ENCODE measurements at places on chromosomes 12 and 14. TPM values are rescaled to one million over a fixed set of nuclear protein-coding genes. Genes with fewer than 3 reads are reported as not detected.
A peak's percentile ranks its signal among the peaks of the same experiment; 100 is the strongest.

TRIM9 gene
- total RNA-seq, result 7.6 TPM

GRIP1 gene
- 19.2 TPM for total RNA-seq

SYCP3 gene
- total RNA-seq, result not detected

KRT84 gene
- total RNA-seq, result 0.14 TPM

KERA gene
- total RNA-seq, result not detected

BCAT1 gene
- total RNA-seq, result 23.6 TPM

KRT5 gene
- not detected for total RNA-seq

ISM2 gene
- total RNA-seq, result not detected

MGP gene
- total RNA-seq, result 136 TPM

CEBPE gene
- not detected for total RNA-seq

DNA sequence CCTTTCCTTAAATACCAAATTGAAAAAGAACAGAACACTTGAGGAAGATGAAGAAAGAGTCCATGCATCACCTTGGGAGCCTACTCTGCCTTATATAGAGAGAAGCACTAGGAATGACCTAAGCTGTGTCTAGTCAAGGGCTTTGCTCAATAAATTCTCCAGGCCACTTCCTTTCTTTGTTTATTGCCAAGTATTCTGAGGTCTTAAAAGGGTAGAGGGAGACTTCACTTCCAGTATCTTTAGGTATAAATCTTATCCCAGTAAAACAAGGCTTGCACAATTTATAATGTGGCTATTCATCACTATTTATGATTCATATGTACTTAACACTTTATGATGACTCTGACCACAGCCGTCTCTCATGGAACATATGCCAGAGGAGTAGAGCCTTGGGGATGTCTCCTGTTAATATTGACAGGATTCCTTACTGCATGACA, 85.1 kb upstream of the ARHGAP5 start:
- no peak for DNase-seq
- H3K36me3 ChIP-seq, result no peaks in the 10 kb centered on the region
- no peaks in the 10 kb centered on the region for H3K27me3 ChIP-seq
- peak overlapping the region; percentile 63 for H3K27ac ChIP-seq
- H3K4me1 ChIP-seq, result peaks cover 7% of the 10 kb centered on the region

DNA sequence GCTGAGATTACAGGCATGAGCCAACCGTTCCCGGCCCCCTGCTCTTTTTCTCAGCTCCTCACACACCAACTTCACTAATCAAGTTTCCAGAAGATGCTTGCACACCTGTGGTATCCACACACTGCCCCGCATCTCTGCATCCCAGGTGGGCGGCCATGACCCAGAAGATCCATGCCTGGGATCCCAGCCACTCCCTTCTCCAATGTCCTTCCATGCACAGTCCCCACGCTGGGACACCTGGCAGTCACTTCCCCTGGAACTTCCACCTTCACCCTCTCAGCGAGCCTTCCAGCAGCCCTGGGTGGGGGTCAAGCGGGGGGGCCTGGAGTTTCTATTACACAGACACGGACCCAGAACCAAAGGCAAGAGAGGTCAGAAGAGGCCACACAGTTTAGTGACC, 107.8 kb downstream of the CALM1 start:
- no peak overlapping the region for H3K4me3 ChIP-seq
- H3K36me3 ChIP-seq, result no peaks in the 10 kb centered on the region
- no peak for DNase-seq
- H3K4me1 ChIP-seq, result no peaks in the 10 kb centered on the region
- H3K27me3 ChIP-seq, result no peaks in the 10 kb centered on the region

DNA sequence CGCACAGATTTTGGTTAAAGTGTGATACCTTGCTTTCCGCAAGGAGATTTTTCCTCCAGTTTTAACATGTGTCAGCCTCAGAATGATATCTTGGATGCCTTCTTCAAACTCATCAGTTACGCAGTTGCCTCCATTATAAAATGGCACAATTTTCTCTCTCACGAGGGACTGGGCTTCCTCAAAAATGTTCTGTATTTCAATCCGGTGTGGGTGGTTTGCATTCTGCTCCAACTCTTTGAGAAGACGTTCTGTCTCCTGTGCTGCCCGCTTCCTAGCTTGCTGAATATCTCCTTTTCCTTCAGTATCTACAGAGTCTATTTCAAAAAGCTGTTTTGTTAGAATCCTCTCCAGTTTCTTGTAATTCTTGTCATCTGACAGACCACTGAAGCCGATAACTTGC, 1.8 kb downstream of the BAG5 start:
- DNase-seq, result no peak
- H3K4me1 ChIP-seq, result peaks cover 20% of the 10 kb centered on the region
- H3K36me3 ChIP-seq, result no peaks in the 10 kb centered on the region
- H3K27me3 ChIP-seq, result no peaks in the 10 kb centered on the region

DNA sequence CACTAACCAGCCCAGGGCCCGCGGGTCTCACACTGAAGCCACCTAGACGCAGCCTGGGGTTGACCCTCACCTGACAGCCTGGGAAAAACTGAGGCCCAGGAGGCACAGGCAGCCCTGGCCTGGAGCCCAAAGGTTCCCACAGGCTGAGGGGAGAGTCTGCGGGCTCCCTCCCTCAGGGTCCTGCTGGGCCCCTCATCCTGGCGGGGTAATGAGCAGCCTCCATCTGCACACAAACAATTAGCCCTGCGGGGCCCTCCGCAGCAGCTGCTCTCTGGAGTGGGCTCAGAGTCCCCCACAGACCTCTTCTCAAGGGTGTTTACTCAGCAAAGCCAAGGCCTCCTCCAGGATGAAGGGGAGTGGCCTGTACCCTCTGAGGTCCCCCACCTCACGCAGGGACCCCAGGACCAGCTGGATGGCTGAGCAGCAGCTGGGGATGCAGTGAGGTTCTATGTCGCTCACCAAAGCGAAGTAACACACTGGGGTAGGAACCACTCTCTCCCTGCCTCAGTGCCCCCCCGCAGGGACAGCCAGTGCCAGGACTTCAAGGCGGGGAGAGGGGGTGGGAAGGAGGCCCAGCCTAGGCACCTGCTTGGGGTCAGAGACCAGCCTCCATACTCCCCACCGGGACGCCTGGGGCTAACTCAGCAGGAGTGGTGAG, 7.3 kb downstream of the AKT1 start:
- no peaks in the 10 kb centered on the region for H3K27me3 ChIP-seq
- no peak for DNase-seq
- H3K36me3 ChIP-seq, result no peaks in the 10 kb centered on the region
- H3K4me3 ChIP-seq, result no peak overlapping the region
- peaks cover 5% of the 10 kb centered on the region for H3K4me1 ChIP-seq

DNA sequence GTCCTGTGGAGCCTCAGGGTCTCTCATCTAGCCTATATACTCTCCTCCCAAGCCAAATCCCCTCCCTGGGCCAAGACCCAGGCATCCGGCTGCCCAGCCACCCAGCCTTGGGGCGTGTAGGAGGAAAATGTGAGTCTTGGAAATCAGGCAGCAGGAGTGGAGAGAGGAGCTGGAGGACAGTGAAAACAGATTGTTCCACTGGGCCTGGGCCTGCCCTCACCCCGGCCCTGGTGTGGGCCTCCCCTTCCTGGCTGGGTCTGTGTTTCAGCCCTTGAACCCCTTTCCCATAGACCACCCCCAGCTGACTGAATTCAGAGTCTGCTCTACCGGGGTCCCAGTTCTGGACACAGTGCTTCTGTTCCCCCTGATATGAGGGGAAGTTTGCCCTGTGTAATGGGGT, 6.7 kb downstream of the ITGA5 start:
- H3K27ac ChIP-seq, result peak overlapping the region; percentile 94
- H3K4me1 ChIP-seq, result peaks cover 12% of the 10 kb centered on the region
- no peak overlapping the region for H3K4me3 ChIP-seq
- no peaks in the 10 kb centered on the region for H3K36me3 ChIP-seq
- no peak for DNase-seq

DNA sequence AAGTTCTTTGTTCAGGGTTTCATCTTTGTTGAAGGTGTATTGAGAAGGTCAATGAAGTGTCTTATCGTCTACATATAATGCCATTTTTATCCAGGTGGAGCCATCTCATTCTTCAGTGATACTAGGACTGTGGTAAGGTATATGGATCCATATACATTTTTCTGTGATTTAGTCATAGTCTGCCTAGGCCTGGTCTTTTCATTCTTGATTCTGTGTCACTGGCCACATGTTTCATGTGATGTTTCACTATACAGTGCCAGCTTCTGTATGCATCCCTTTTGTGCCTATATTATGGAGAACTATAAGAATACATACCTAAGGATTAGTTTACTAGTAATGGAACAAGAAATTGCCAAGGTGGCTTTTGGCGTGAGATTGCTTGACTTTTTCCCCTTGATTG, 40.5 kb downstream of the VEZT start:
- H3K36me3 ChIP-seq, result no peaks in the 10 kb centered on the region
- DNase-seq, result no peak

DNA sequence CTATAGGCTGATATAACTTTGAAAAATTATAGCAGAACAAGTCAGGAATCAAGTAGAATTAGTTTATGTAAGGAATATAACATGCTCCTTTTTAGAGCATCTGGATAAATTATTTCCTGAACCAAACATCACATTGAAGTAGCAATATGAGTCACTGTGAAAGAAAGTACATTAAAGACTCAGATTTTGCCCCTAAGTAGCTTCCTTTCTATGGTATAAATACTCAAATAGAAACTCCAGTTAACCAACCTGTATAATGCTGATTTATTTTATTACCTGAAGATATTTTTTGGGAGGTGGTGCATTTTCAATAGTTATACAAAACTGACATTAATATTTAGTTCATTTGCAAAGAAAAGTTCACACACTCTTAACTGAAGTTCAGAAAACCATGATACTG, 312.1 kb downstream of the ITPR2 start:
- no peak overlapping the region for H3K27ac ChIP-seq
- DNase-seq, result no peak
- no peaks in the 10 kb centered on the region for H3K4me1 ChIP-seq
- no peaks in the 10 kb centered on the region for H3K36me3 ChIP-seq

DNA sequence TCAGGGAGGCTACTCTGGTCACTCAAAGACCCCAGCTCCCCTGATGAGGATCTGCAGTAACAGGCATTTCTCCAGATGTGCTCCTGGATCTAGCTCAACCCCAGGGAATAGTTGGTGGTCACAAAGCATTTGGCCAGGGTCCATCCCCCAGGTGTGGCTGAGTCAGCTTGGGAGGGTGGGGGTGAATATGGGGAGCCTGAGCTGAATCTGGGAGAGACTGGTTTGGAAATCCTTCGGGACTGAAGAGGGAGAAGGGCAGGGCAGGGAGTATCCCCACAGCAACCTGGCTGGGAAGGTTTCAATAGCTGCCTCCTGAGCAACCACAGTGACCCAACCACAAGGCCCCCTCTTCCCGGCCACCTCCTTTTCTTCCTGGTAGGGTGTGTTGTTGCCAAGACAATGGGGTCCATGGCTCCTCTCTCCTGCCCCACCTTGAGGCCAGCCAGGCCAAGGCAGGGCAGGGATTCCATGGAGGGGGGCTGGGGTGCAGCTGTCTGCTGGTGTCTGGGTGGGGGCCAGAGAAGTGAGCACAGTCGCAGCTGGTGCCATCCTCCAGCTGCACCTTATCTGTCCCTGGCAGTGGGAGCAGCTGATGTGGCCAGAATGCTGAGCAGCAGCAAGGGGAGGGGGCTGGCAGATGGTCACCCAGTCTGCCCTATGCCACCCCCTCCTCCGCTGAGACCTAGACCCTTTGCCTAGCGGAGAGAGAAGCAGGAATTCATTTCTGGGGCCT, 5.5 kb downstream of the ASIC1 start:
- H3K27me3 ChIP-seq, result no peaks in the 10 kb centered on the region
- no peak overlapping the region for H3K27ac ChIP-seq
- no peaks in the 10 kb centered on the region for H3K36me3 ChIP-seq
- no peak overlapping the region for H3K4me3 ChIP-seq

GRCh38 chr12:116620124-116620491, 60.9 kb downstream of the MAP1LC3B2 start:
- H3K36me3 ChIP-seq, result no peaks in the 10 kb centered on the region
- H3K4me3 ChIP-seq, result no peak overlapping the region
- H3K27ac ChIP-seq, result no peak overlapping the region
- H3K27me3 ChIP-seq, result no peaks in the 10 kb centered on the region

GRCh38 chr12:44098786-44099185, 262.9 kb downstream of the TMEM117 start:
- H3K4me3 ChIP-seq, result no peak overlapping the region
- H3K4me1 ChIP-seq, result no peaks in the 10 kb centered on the region
- H3K27me3 ChIP-seq, result no peaks in the 10 kb centered on the region
- H3K36me3 ChIP-seq, result no peaks in the 10 kb centered on the region
- no peak for DNase-seq
- no peak overlapping the region for H3K27ac ChIP-seq

DNA sequence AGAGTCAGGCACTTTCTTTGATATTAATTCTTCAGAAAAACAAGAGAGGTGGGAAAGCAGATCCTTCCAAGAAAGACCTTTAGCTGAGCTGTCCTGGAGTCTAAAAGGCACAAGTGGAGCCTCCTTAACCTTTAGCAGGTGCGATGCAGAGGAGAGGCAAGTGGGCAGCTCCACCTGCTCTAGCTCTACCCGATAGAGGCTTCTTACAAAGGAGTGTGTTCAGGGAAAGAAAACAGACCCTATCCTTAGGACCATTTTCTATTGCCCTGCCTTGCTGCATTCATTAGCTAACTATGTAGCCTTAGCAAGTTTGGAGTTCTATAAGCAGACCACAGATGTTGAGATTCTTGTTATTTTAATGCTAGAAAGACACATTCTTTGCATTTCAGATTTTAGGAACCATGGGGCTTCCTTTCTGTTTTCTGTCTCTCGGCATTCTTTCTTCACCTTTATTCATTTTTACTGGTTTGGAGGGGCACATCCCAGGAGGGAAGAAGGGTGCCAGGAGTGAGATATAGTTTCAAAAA, 214.5 kb downstream of the EGLN3 start:
- no peak overlapping the region for H3K27ac ChIP-seq
- no peaks in the 10 kb centered on the region for H3K27me3 ChIP-seq
- H3K36me3 ChIP-seq, result no peaks in the 10 kb centered on the region
- no peak overlapping the region for H3K4me3 ChIP-seq

GRCh38 chr14:69666690-69667211, 55.4 kb downstream of the SUSD6 start:
- DNase-seq, result no peak
- H3K27me3 ChIP-seq, result no peaks in the 10 kb centered on the region
- peak overlapping the region; percentile 60 for H3K27ac ChIP-seq
- no peaks in the 10 kb centered on the region for H3K36me3 ChIP-seq
- H3K4me1 ChIP-seq, result peaks cover 28% of the 10 kb centered on the region

DNA sequence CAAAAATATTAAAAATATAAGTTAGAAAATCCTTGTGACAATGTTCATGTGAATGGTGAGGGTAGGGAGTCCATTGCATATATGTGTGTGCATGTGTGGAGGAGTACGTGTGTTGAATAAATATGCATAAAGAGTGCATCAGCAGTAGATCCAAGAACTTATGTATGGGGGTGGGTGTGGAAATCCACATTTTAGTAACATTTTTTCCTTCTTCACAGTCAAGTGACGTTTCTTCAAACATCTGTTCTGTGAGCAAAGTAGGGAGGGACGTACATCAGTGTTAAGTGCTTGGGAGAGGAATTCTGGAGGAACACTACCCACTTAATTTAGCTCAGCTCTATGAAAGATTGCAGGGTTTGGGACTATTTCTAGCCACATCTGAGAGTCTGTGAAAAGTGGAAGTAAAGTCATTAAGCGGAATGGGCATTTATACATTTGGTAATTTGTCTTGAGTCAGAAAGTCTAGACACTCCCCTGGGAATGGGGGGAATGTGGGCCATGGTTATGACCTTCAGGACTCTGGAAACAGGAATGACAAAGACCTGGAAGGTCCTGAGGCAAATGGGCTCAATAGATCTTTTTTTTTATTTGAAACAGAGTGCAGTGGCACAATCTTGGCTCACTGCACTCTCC, 156.4 kb upstream of the PLXNC1 start:
- no peaks in the 10 kb centered on the region for H3K36me3 ChIP-seq
- no peak overlapping the region for H3K4me3 ChIP-seq
- H3K27me3 ChIP-seq, result no peaks in the 10 kb centered on the region
- H3K27ac ChIP-seq, result no peak overlapping the region
